Islet precursor cell (in vitro differentiated cells): ENCODE measurements at places on chromosomes 11 and 22.

DNA sequence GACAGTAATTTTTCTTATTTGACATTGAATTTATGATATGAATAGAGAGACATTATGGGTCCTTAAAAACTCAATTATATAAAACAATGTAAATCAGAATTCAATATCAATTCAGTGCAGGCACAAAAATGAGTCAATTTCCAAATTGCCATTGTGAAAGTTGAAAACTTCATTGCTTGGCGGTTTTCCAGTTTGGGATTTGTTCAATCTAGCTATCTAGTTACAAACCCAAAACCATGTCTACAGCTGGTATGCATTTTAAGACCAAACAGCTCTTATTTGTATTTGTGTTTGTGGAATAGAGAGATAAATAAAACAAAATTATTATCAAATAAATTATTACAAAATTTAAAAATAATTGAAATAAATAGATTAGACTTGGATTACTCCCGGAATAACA is 1206.6 kb upstream of the RAG2 start:
- no peak for DNase-seq

DNA sequence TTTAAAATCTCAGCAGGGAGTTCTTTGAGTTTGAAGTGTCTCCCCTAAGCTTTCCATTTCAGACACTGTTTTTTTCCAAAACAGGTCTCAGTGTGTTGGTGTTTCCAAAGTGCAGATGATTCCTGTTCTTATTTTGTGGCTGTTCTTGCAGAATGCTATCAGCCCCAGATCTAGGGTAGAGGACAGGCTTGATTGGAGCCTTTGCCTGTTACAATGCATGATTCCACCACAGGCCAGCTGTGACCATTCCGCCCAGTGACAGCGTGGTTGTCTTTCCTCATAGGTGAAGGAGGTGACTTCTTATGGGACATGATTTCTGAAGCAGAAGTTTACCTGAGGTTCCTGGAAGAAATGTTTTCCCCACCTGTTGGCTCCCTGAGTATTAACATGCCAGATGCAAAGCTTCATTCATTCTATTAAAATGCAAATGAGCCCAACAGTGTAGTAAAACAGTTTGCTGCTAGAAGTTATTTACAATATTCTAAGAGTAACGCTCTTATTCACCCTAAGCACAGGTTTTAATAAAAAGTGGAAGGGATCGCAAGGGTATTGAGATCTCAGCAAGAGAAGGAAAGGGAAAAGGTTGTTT is 36.9 kb upstream of the BIRC3 start:
- DNase-seq, result no peak

DNA sequence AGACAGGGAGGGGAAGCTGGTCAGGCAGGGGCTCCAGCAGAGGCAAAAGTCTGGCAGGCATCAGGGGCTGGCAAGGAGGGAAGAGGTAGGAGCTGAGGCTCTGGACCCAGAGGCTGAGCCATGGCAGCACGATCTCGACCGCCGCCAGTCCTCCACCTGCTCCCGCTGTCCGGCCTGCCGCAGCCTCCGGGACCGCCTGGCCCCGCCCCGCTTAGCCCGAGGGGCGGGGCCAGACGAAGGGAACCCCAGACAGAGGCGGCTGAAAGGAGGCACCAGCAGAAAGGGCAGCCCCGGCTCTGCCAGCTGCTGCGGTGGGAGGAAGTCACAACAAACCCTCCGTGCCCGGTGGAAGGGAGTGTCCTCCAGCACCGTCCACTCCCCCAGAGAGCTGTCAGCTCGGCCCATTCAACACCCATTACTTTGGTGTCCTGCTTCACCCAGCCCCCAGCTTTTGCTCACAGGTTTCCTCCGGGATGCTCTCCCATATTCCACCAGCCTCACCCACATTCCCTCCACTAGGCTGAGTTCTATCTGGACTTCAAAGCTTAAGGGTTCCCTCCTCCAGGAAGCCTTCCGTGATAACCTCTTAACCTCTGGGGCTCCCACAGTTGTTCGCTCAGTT is at the start of gene MFNG:
MFNG (minus strand) TSS at position 161 of the 622 bp plus-strand sequence. CDS start 207 bp downstream, outside the sequence.
- DNase-seq, result peak; percentile 71

DNA sequence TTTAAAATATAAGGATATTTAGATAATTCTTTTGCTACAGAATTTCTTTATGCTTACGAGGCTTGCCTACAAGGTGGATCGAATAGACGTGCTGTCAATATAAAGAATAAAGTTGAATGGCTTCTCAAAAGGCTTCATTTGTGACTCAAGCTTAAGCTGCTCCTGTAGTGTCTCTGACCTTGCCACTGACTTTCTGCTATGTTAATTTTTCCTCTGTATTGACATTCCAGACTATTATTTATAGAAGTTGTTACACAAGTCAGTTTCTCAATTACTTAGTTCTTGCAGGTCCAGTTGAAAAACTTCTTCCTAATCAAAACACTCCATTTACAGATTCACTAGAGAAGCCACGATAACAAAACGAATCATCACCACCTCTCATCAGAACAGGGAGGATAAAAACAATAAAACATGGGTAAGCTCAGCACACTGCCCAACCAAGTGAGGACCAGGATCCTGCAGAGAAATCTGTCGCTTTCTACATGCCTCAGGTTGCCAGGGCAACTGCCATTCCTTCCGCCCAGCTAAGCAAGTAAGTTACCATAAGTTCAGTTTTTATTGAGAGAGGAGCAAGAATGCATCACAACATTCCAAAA is 39.0 kb upstream of the CHKA start:
- DNase-seq, result no peak

GRCh38 chr11:121669422-121669821 is 216.7 kb upstream of the SORL1-AS1 start:
- no peak for DNase-seq

DNA sequence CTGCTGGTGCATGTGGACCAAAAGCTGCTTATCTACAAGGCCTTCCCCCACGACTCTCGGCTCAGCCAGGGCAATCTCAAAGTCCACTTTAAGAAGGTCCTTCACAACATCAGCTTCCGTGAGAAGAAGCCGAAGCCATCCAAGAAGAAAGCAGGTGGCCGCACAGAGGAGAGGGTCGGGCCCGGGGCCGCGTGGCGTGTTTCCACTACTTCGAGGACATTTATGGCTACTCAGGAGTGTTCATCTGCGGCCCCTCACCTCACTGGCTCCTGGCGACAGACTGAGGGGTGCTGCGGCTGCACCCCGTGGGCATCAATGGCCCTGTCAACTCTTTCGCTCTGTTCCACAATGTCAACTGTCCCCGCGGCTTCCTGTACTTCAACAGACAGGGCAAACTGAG is 16.2 kb upstream of the SLC5A4 start:
- no peak for DNase-seq
